ENCODE measurements at places on chromosomes 5 and 9. TPM values are rescaled to one million over a fixed set of nuclear protein-coding genes. Genes with fewer than 3 reads are reported as not detected.

Gene ARHGEF28
- total RNA-seq = 60.6 TPM

Gene GRM6
- not detected for total RNA-seq

Gene MACIR
- 5.0 TPM for total RNA-seq

Gene KCTD16
- total RNA-seq = 6.1 TPM

Gene BNC2
- 81.3 TPM for total RNA-seq

Gene LEAP2
- 0.32 TPM for total RNA-seq

Measured in articular chondrocyte of knee joint (primary cell).